Activated T-cell treated with anti-CD3 and anti-CD28 coated beads for 1 hour (primary cell): ENCODE measurements at places on chromosomes 6 and 20.

GRCh38 chr6:7252390-7252789 is 60.6 kb downstream of the SSR1 start:
- no peak for DNase-seq

DNA sequence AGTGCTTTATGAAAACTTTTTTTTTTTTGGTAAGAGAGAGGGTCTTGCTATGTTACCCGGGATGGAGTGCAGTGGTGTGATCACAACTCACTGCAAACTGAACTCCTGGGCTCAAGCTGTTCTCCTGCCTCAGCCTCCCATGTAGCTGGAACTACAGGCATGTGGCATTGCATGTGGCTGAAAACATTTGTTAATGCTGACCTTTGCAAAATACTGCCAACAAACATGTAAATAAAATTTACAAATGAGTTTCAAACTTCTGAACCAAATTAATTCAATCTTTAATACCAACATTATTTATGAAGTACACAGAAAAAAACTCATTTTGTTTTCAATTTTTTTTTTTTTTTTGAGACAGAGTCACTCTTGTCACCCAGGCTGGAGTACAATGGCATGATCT is 26.1 kb upstream of the ZBTB2 start:
- DNase-seq, result no peak

- no peak for DNase-seq
Measured at GRCh38 chr20:370151-370600, 10.4 kb upstream of the TRIB3 start.

DNA sequence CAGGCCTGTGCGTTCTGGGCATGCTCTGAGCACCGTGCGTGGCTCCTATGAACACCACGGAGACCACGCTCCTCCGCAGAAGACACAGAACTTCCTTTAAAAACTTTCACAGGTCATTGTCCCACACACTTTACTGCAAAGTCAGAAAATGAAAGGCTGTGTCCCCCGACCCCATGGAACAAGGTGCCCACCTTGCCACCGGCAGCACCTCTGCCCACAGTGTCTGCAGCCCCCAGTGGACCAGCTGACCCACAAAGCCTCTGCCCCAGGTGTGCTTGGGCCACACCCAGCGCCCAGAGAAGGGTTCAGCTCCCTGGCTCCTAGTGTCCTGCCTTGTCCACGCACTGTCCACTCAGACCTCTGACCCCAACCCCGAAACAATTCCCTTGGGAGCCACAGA is 8.7 kb downstream of the TAF4 start:
- DNase-seq, result no peak

GRCh38 chr6:129317931-129318820 is 391.8 kb downstream of the ARHGAP18 start:
- DNase-seq, result no peak
